ENCODE measurements at places on chromosomes 4 and X.
A peak's percentile ranks its signal among the peaks of the same experiment; 100 is the strongest.

DNA sequence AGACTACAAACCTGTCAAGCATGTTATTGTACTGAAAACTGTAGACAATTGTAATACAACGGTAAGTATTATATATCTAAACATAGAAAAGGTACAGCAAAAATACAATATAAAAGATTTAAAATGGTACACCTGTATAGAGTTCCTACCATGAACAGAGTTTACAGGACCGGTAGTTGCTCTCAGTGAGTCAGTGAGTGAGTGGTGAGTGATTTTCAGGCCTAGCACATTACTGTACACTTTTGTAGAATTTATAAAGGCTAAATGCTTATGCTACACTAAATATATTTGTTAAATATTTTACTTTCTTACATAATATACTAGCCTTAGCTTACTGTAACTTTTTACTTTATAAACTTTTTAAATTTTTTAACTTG lies 37.4 kb downstream of the PDGFC start:
- no peak for DNase-seq

GRCh38 chrX:35122756-35123155 lies 180.2 kb downstream of the FAM47B start:
- no peak for DNase-seq

DNA sequence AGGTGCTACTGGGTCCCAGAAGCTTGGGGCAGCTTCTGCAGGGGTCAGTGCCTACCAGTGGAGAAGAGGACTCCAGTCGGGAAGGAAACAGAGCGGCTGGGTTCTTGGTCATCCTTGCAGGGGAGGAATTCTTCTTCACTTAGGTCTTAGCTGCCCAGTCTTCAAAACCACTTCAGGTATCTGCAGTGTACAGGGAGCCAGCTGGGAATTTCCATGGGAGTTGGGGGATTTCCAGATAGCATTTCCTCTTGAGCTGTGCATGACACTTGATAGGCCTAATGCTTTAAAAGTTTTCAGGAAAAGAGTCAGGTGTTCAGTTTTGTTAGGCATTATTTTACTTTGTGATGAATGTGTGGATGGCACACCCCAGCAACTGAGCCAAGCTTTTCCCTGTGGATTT lies 58.1 kb upstream of the ENPP6 start:
- no peak for DNase-seq

- DNase-seq: no peak
Observed at GRCh38 chrX:71640002-71640401, 21.7 kb upstream of the CXCR3 start.

DNA sequence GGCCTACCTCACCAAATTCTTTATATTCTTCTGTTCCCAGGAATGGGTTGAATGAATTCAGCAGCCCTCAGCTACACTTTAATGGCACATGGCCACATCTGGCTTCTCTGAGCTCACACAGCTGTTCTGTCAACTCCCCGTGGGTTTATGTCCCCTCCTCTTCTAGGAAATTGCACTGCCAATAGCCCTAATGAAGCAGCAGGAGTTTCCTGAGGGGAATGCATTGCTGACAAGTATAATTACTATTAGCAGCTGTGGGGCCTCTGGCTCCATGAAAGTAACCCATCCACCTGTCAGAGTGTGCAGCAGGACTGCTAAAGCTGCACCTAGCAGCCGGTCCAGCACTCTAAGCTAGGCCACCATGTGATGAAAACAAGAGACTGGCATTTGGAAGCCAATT lies 50.3 kb downstream of the FTHL17 start:
- no peak for DNase-seq

GRCh38 chr4:45438047-45438446 lies 685.8 kb downstream of the GABRG1 start:
- no peak for DNase-seq

- no peak for DNase-seq
Observed at GRCh38 chrX:16491461-16491860, 158.5 kb upstream of the S100G start.

DNA sequence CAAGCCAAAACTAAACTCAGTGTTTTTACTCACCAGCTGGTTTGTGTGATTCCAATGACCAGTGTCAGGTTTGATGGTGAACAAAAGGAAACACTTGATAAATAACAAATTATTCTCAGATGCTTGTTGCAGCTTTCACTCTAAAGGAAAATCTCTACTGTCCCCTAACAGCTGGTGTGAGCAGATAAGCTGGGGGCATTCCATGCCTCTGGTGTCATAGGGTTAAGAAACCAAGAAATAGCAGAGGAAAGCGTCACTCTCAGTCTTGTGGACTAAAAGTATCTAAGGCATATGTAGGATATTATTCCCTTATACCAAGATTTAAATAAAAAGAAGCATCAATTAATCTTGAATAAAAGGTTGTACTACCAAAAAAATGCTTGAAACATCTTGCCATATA lies 24.3 kb downstream of the TRPC5 start:
- no peak for DNase-seq

DNA sequence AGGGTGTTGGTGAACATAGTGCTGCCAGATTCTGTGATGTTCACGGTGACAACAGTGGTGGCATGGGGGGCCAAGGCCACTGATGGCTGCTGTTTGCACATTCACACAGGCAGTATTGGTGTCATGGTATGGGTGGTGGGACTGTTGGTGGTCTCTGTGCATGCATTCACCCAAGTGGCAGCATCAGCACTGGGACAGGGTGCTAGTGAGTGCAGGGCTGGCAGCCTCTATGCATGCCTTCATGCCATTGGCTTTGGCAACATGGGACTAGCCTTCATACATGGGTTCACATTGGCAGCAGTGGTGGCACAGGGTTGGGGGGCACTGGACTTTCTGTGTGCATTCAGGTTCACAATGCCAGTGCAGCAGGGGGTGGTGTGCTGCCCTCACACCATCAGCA lies 489.7 kb upstream of the FGF16 start:
- no peak for DNase-seq

DNA sequence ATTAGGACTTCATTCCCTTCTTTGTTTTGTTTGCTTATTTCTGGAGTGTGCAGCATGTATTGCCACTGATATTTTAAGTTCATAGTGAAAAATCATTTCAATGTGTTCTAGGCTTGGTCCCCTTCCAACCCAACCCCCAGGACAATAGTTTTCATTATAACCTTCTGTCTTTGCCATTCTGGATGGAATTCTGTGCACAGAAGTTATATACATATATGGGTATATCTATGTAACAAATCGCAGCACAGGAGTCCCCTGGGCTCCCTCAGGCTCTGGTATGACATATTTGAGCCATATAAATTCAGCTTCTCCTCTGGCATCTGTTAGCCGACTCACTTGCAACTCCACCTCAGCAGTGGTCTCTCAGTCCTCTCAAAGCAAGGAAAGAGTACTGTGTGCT lies at the start of gene TNMD:
TNMD (plus strand) TSS at position 326 of the 400 bp plus-strand sequence. CDS start 83 bp downstream, outside the sequence.
- no peak for DNase-seq

DNA sequence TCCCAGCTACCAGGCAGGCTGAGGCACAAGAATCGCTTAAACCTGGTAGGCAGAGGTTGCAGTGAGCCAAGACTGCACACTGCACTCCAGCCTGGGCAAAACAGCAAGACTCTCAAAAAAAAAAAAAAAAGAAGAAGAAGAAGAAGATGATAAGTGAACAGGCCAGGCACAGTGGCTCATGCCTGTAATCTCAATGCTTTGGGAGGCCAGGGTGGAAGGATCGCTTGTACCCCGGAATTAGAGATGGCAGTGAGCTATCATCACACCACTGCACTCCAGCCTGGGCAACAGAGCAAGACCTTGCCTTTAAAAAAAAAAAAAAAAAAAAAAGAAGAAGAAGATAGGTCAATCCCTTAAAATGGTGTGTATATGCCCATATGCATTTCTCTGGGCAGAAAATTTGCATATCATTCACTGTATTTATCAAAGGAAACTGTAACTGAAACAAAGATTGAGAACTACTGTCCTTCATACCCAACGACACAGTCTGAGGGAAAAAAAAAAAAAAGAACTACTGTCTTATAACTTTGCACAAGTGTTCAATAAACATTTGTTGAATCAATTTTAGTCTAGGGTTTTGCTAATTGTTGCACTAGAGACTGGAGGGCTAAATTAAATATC lies 2.3 kb downstream of the RFC1 start:
- DNase-seq: no peak

- no peak for DNase-seq
Observed at GRCh38 chr4:184513802-184514120, 39.4 kb upstream of the IRF2 start.

GRCh38 chr4:991451-992296 lies 1.5 kb downstream of the SLC26A1 start:
- no peak for DNase-seq

DNA sequence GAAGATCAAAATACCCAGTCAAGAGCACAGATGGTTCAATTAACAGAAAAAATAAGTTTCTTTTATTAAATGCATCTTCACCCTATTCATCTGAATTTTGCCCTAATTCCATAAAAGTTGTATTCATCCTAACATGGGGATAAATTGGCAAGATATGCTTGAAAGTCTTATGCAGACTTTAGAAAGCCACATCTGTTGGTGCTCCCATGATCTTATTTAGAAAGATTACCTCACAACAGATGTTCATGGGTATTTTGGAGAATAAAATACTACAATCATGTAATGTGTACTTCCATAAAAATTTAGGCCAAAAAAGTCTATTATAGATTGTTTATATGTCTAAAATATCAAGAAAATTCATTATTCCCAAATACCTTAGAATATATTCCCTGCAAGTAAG lies 510.3 kb downstream of the TECRL start:
- DNase-seq: no peak

DNA sequence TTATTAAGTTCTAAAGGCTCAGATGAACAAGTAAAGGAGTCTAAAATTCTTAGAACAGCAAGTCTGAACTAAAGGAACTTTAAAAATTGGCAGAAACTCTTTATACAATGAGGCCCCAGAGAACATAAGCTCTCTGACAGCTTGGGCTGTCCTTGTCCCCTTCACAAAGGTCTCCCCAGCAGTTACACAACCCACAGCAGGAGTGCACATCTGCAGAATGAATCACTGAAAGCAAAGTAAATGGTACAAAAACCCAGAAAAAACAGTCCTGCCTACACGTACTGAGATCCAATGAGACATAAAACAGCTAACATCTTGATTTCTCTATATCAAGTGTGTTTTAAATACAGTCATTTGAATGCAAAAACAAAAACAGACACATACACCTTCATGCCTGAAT lies 18.7 kb downstream of the RBBP7 start:
- DNase-seq: no peak

GRCh38 chr4:7959078-7959477 lies 19.4 kb upstream of the AFAP1 start:
- DNase-seq: no peak

DNA sequence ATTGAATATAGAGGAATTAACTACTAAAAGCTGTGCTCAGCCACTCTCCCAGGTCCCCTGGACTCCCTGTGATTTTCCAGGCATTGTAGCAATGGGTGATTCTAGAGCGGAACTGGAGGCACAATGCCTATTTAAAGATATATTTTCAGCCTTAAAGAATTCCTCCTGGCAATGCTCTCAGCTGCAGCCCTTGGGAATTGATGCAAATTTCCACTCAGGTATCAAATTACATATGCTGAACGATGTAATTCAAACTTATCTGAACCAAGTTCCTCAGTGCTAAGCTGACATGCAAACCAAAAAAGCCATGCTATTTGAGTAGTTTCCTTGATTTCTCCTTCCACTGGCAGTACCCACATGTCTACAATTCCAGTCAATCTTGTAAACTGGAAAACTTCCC lies 86.3 kb upstream of the GABRA3 start:
- DNase-seq: no peak

GRCh38 chr4:126271292-126271691 lies 956.5 kb downstream of the FAT4 start:
- DNase-seq: no peak

DNA sequence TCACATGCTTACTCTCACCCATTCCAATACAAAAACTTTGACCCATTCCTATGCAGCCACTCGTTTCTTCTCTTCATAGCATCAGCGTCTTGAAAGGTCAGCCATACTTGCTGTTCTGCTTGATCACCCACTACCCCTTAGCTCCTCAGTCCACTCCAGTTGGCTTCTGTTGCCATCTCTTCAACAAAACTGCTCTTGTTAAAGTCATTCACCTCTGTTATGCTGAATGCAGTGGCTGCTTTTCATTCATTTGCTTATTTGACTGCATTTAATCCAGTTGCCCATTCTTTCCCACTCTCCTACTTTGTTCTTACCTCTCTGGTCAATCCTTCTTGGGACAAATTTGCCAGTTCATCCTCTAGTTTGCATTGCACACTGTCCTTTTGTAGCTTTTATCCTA lies 24.9 kb downstream of the CEP135 start:
- no peak for DNase-seq

- DNase-seq: peak; percentile 17
Observed at GRCh38 chrX:14497184-14497666, 32.1 kb upstream of the GLRA2 start.

- DNase-seq: no peak
Observed at GRCh38 chrX:69493766-69494165, 10.4 kb upstream of the NALF2 start.

DNA sequence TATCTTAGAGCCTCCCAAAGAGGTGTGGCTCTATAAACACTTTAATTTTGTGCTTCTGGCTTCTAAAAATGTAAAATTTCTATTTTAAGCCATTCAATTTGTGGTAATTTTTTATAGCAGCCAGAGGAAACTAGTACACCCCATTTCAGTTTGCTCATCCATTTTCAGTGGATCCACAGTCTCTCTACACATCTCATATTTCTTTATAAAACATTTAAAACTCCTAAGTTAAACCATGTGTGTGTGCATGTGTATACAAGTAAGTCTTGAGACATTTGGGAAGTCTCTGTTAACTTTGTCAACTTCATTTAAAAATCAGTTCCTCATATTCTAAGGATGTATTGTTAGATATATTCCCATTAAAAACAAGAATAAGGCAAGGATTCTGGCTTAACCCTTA lies 273.2 kb downstream of the IL15 start:
- no peak for DNase-seq

- no peak for DNase-seq
Observed at GRCh38 chr4:11632025-11632424, 203.3 kb upstream of the HS3ST1 start.

DNA sequence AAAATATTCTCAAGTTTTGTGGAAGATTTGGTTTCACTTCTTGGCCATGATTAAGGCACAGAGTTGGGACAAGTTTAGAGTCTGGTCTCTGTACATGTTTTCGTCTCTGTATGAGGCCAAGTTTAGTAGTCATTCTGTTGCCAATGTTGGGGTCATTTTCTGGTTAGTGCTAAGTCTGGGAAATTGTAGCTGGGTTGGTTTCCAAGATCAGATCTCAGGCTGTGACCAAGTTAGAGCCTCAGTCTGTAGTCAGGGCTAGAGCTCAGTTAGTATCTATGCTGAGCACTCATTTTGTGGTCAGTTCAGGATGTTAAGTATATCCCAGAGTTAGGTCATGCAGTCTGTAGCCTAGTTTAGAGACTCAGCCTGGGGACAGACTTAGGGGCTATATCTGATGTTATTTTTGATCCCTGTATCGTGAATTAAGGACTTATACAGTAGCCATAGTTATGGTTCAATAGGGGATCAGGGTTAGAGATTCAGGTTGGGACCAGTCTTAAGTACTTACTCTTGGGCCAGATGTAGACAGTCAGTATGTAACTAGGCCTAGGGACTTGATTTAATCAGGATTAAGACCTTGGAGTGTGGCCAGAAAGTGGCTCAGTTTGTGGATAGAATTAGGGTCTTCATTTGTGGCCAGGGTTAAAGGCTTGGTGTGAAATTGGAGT lies 6.6 kb upstream of the ENOX2 start:
- DNase-seq: no peak

GRCh38 chr4:138815811-138816210 lies 199.8 kb upstream of the NOCT start:
- no peak for DNase-seq

- no peak for DNase-seq
Observed at GRCh38 chr4:4960574-4960973, 58.7 kb downstream of the CYTL1 start.

Measured in activated CD4-positive, alpha-beta memory T cell treated with anti-CD3 and anti-CD28 coated beads for 36 hours (primary cell).